ENCODE measurements at places on chromosomes 3 and 15. TPM values are rescaled to one million over a fixed set of nuclear protein-coding genes. Genes with fewer than 3 reads are reported as not detected.

The SLC9A9 gene
- total RNA-seq, result 8.8 TPM

The RBPMS2 gene
- 0.22 TPM for total RNA-seq

The TGM4 gene
- total RNA-seq, result not detected

The CLDN16 gene
- 0.22 TPM for total RNA-seq

The RLBP1 gene
- total RNA-seq, result not detected

The GMNC gene
- total RNA-seq, result 0.14 TPM

The ITGA11 gene
- 57.8 TPM for total RNA-seq

The TAGLN3 gene
- not detected for total RNA-seq

The CA12 gene
- total RNA-seq, result 7.3 TPM

The CELF6 gene
- total RNA-seq, result under 0.01 TPM

The CX3CR1 gene
- total RNA-seq, result not detected

The CCDC33 gene
- total RNA-seq, result 4.0 TPM

The TMEM62 gene
- 11.4 TPM for total RNA-seq

The DZIP1L gene
- 20.8 TPM for total RNA-seq

The ATP13A5 gene
- not detected for total RNA-seq

The ADGRG7 gene
- not detected for total RNA-seq

The GALNT15 gene
- 4.2 TPM for total RNA-seq
